ENCODE measurements at places on chromosomes 12 and 14.

DNA sequence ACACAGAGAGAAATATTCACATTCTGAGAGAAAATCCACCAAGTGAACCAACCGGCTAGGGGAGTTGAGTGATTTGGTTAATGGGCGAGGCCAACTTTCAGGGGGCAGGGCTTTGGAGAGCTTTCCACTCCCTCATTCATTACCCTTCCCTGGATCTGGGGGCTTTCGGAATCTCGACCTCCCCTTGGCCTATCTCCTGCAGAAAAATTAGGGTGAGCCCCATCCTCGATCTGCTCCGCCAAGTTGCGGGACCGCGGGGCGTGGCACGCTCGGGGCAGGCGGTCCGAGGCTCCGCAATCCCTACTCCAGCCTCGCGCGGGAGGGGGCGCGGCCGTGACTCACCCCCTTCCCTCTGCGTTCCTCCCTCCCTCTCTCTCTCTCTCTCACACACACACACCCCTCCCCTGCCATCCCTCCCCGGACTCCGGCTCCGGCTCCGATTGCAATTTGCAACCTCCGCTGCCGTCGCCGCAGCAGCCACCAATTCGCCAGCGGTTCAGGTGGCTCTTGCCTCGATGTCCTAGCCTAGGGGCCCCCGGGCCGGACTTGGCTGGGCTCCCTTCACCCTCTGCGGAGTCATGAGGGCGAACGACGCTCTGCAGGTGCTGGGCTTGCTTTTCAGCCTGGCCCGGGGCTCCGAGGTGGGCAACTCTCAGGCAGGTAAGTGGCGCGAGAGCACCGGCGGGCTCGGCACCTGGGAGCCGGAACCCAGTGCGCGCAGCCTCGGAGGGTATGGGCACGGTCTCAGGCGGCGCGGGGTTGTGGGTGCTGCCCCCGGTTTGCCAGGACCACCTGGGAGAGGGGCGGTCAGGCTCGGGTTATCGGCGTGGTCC, at the start of gene ERBB3:
Gene ERBB3, plus strand, starts transcription at position 443 of the 833 bp plus-strand sequence. Its CDS starts 136 bp downstream, at position 579.
- DNase-seq, result peak; percentile 24

DNA sequence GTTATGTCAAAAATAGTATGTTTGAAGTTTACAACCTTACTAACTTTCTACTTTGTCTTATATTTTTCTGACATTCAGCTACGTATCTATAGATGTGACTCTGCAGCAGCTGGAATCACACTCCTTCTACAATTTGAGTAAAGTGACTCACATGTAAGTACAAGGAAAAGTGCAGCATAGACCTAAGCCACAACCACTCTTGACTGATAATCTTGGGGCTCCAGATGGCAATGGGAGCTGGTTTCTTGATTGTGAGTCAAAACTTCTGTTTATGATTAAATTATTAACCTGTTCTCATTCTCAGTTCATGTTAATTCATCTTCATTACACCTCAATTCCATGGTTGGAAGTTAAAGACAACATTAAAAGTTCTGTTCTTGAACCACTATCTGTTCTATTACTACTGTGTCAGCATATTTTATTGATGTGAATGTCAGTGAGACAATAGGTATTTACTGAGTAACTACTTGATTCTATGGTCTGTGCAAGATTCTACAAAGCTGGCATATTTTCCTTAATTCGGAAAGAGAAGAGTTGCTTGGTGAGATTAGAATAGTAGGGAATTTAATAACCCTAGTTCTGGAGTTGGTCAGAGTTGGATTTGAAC, 112.9 kb downstream of the TSHR start:
- DNase-seq, result no peak

DNA sequence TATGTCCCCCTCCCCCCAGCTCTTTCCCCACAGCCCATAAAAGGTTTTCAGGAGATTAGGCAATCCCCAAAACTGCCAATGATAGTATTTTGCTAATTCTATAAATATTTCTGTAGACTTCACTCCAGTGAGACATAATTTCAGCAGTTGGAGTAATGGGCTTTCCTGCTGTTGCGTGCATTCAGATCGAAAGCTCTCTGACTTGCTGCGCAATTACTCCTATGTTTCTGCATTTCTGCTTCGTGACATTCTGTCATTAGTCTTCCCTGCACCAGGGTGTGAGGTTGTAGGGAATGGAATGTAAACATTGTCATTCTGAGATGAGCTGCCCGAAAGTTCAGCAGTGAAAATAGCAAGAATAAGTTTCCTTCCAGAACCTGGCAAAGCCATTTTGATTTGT, 58.2 kb downstream of the SAMD4A start:
- DNase-seq, result no peak

- no peak for DNase-seq
Measured at GRCh38 chr12:119373001-119373400, 38.5 kb downstream of the CCDC60 start.

GRCh38 chr14:73712540-73713180, 1.5 kb downstream of the PNMA1 start:
- DNase-seq, result no peak

- no peak for DNase-seq
Measured at GRCh38 chr12:54358191-54358944, 5.9 kb downstream of the GPR84 start.

- DNase-seq, result no peak
Measured at GRCh38 chr12:72296389-72296788, 24.2 kb downstream of the TRHDE start.

- DNase-seq, result no peak
Measured at GRCh38 chr12:601976-602699, 61.1 kb downstream of the NINJ2 start.

DNA sequence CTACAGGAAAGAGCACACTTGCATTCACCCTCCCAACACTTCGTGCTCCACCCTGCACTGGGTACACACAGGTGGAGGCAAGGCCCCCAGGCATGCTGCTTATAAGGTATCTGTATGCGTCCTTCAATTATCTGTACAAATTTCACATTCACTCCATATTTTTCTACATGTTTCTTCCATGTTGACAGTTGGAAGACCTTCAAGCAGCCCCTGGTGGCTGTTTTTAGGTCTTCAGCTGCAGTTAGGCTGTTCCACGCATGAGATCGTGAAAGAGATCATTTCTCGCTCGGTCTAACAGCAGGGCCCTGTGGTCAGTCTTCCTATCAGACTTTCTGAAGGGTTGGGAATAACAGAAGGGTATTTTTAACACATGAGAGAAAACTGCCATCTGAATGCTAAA, 47.1 kb downstream of the PLXNC1 start:
- DNase-seq, result no peak

- no peak for DNase-seq
Measured at GRCh38 chr12:89421092-89421835, 69.0 kb upstream of the DUSP6 start.

GRCh38 chr12:105967038-105967776, 171.5 kb downstream of the NUAK1 start:
- no peak for DNase-seq

Measured in NCI-H446 treated with DMSO at 0.1 percent for 48 hours (cell line).